Stimulated activated CD4-positive, alpha-beta T cell treated with anti-CD3 and anti-CD28 coated beads, Interleukin-1b, Interleukin-23, amount 100 ng/mL, for 4 hours (primary cell): ENCODE measurements at places on chromosomes 5 and 9.
A peak's percentile ranks its signal among the peaks of the same experiment; 100 is the strongest.

DNA sequence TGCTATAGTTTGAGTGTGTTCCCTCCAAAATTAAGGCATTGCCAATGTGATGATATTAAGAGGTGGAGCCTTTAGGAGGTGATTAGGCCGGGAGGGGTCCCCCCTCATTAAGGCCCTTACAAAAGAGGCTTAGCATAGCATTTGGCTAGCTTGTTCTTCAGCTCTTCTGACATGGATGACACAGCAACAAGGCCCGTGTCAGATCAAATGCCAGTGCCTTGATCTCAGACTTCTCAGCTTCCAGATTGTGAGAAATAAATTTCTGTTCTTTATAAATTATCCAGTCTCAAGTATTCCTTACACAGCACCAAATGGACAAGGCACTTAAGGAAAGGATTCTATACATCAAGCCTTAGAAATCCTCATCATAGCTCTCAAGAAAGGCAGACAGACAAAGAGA, 31.8 kb downstream of the SLC38A9 start:
- DNase-seq = no peak

- no peak for DNase-seq
Observed at GRCh38 chr5:101390151-101390908, 487.2 kb upstream of the ST8SIA4 start.

GRCh38 chr9:37936965-37937364, 33.0 kb upstream of the SLC25A51 start:
- no peak for DNase-seq

GRCh38 chr9:25861421-25861820, 183.2 kb upstream of the TUSC1 start:
- DNase-seq = no peak

GRCh38 chr5:132325691-132326090, 31.5 kb downstream of the SLC22A4 start:
- no peak for DNase-seq

DNA sequence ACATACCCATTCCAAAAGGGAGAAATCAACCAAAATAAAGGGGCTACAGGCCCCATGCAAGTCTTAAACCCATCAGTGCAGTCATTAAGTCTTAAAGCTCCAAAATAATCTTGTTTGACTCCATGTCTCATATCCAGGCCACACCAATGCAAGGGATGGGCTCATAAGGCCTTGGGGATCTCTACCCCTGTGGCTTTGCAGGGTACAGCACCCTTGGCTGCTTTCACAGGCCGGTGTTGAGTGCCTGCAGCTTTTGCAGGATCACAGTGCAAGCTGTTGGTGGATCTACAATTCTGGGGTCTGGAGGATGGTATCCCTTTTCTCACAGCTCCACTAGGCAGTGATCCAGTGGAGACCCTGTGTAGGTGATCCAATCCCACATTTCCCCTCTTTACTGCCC, 5.0 kb upstream of the SPINK14 start:
- DNase-seq = no peak

DNA sequence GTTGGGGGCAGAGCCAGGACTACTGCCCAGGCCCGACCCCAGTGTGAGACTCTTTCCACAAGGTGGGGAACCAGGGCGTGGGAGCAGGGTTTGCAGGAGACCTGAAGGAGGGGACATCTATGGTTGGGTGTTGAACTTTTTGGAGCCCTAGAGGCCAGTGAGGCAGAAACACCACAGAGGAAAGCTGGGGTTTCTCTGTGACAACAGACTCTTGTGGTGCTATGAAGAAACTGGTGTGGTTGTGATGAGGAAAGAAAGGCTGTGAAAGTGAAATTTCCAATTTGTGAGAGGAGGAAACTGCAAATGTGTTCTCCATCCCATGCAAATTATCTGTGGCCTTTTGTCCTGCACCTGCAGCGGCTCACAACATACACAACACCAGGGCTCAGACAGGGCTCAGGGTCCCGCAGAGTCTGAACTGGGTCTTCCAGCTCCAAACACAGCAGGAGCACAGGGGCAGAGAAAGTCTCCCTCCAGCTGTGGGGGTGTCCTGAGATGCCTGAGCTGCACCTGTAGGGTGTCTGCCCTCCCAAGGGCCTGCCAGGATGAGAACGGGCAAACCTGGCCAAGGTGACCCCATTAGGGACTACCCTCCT, 51.4 kb upstream of the GRHPR start:
- no peak for DNase-seq

GRCh38 chr5:134577022-134577795, 51.7 kb downstream of the JADE2 start:
- no peak for DNase-seq

GRCh38 chr9:103037508-103038477, 42.7 kb downstream of the CYLC2 start:
- no peak for DNase-seq

- no peak for DNase-seq
Observed at GRCh38 chr9:93827545-93828330, 127.4 kb downstream of the BARX1 start.

GRCh38 chr5:132309679-132310078, 15.5 kb downstream of the SLC22A4 start:
- no peak for DNase-seq

- no peak for DNase-seq
Observed at GRCh38 chr5:104172976-104173375, 610.4 kb upstream of the NUDT12 start.

DNA sequence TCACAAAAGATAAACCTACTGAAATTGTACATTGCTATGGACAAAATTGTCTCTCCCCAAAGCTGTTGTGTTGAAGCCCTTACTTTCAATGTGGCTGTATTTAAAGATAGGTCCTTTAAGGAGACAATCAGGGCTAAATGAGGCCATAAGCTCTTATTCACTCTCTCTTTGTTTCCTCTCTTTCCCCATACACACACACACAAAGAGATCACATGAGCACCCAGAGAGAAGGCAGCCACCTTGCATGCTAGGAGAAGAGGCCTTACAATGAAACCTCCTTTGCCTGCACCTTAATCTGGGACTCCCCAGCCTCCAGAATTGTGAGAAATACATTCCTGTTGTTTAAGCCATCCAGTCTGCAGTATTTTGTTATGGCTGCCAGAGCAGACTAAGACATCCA, 1295.6 kb upstream of the CDH6 start:
- DNase-seq = no peak

DNA sequence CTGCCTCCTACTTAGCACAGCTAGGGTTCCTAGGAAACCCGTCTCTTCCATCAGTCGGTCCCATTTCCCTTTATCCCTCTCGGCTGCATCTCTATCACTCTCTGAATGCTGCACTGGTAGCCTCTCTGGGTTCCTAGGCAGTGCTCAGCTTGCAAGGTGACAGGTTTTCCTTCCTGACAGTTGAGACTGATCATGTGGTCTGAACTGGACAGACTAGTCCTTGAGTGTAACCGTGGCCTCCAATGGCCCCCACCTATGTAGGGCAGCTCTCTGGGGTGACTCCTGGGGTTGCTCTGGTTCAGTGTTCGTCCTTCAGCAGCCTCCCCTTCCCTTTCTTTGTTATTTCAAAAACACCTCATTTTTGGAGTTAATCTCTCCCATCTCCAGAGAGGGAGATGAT, 3.8 kb downstream of the TMEM8B start:
- no peak for DNase-seq

DNA sequence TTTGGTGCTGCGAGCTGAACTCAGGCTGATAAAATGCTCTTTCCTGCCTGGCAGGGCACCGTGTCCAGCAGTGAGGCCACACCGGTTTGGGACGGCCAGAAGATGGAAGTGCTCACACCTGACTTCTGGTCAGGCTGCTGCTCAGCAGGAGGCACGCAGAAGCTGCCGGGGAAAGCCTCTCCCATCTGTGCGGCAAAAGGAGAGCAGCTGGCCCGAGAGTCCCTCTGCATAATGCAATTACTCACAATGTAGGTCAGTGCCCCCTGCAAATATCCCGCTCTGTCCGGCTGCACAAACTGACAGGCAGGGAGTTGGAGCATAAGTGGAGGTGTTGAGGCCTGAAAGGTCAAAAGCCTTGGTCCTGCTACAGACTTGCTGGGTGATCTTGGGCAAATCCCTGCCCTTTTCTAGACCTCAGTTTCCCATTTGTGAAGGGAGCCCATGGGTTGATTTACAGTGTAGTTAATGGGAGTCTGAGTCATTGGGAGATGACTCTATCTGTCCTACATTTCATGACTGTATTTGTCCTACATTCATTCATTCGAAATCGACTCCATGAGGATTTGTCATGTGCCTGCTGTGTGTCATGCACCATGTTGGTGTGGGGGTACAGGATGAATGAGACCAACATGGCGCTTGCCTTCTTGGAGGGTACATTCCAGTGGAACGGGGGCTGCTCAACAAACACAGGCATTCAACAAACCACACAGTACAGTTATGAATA, 61.8 kb upstream of the TBC1D2 start:
- no peak for DNase-seq

GRCh38 chr5:84589926-84590325, 205.2 kb upstream of the EDIL3 start:
- no peak for DNase-seq

GRCh38 chr9:95313010-95313498, 4.5 kb downstream of the FANCC start:
- no peak for DNase-seq

- DNase-seq = no peak
Observed at GRCh38 chr5:37847978-37848425, 8.2 kb upstream of the GDNF start.

DNA sequence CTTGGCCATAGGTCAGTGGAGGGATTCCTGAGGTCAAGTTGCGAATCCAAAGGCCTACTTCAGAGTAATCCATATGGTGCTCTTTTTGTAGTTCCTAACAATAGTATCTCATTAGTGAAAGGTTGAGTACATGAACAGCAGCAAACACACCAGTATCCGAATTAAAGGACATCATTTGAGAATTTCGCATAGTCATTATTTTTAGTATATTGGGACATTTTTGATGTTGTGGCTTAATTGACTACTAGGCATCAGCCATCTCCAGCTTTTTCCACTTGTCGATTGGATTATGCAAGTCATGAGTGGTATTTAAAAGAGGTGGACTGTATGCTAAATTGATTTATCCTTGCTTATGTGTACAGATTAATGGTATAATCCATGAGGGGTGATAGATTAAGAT, 23.7 kb downstream of the MAP3K1 start:
- DNase-seq = no peak

- no peak for DNase-seq
Observed at GRCh38 chr5:157387683-157388093, 72.3 kb upstream of the NIPAL4 start.

- peak; percentile 13 for DNase-seq
Observed at GRCh38 chr5:61625681-61626621, 293.9 kb downstream of the ZSWIM6 start.

DNA sequence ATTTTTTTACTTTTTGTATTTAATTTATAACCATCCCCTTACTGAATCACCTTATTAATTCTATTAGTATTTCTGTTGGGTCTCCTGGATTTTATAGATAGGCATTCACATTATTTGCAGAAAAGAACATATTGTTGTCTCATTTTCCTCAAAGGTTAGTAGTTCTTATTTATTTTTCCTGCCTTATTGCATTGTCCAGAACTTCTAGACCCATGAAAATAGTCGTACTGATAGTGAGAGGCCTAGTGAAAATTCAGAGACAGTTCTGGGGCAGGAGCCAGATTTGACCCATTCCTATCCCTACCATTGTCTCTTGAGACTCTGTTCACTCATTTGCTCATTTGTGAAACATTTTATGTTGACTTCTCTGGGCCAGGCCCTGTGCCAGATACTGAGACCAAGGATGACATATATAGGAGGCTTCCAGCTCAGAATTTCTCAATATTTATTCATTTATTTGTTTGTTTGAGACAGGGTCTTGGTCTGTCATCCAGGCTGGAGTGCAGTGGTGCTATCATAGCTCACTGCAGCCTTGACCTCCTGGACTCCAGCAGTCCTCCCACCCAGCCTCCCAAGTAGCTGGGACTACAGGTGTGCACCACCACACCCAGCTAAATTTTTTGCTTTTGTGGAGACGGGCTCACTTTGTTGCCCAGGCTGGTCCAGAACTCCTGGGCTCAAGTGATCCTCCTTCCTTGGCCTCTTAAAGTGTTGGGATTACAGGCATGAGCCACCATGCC, 34.7 kb downstream of the COL27A1 start:
- DNase-seq = no peak

DNA sequence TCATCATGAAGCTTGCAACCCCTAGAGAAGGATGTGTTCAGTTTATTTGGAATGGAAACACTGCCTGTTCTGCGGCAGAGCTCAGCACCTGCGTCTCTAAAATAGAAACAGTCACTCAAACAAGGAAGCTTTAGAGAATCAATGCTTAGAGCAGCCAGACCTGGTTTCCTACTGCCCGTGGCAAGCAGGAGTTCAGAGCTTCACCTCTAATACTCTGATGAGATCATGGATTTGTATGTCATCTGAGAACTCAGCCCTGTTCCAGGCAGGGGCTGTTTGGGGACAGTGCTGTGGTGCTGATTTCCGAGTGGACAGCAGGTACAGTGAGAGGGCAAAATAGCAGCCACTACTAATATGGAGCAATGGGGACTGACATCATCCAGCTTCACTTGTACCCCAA, 236.0 kb upstream of the IRX1 start:
- no peak for DNase-seq

GRCh38 chr5:182126-182525, 9.2 kb upstream of the LRRC14B start:
- no peak for DNase-seq

- DNase-seq = no peak
Observed at GRCh38 chr9:114235033-114235661, 79.8 kb downstream of the COL27A1 start.

DNA sequence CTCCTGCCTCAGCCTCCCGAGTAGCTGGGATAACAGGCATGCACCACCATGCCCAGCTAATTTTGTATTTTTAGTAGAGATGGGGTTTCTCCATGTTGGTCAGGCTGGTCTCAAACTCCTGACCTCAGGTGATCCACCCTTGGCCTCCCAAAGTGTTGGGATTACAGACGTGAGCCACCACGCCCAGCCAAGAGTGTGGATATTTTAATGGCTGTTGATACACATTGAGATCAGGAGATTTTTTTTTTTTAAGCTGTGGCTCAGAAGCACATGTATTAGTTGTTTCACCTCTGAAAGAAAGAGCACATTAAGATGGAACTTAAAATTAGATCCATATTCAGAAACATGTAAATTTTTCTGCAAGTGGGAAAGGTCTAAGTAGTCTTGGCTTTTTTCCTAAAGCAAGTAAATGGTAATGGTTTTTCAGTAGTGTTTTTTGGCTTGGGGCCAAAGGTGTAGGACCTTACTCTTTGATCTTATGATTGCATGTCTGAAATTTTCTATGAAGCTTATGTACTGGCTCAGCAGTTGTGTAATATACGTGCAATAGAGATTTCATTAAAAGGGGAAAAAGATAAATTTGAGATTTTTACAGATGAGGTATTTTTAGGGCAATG, 9.9 kb downstream of the RBM27 start:
- no peak for DNase-seq

DNA sequence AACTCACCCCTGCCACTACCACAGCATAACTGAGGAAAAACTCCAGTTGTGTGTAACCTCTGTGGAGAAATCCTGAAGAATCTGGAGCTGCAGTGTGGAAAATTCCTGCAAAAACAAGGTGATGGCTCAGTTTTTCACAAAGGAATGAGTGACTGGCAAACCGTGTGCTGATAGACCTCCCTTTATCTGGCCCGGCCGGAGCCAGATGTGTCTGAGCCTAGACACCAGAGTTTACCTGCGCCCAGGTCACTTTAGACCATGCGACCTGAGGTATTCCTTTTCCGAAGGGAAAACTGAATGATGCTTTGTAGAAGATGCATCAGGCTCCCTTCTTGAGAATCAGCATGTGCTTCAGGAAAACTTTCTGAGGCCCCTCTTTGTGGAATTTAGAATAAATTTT, 16.2 kb downstream of the SLC25A48 start:
- DNase-seq = no peak
